ENCODE measurements at places on chromosomes 1 and 21.

DNA sequence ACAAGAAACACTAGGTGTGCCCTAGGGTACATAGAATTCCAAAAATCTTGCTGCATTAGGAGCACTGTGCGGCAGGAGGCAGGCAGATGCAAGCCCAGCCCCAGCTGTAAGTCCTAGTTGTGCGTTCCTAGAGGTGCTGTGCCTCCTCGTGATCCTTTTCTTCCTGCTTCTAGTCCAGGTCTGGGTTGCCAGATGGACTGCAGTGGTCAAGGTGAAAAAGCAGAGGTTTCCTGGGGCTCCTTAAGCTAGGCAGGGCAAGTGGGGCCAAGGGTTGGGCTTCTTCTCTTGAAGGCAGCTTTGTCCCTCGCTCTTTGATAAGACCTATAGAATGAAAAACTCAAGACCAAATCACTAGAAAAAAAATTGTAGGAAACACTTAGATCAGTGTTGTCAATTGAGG, 21.6 kb upstream of the SLC45A3 start:
- no peak for DNase-seq

- DNase-seq, result no peak
Observed at GRCh38 chr1:118987468-118988185, 516 bp downstream of the TBX15 start.

GRCh38 chr1:229567109-229567868, 8.8 kb upstream of the ABCB10 start:
- no peak for DNase-seq

DNA sequence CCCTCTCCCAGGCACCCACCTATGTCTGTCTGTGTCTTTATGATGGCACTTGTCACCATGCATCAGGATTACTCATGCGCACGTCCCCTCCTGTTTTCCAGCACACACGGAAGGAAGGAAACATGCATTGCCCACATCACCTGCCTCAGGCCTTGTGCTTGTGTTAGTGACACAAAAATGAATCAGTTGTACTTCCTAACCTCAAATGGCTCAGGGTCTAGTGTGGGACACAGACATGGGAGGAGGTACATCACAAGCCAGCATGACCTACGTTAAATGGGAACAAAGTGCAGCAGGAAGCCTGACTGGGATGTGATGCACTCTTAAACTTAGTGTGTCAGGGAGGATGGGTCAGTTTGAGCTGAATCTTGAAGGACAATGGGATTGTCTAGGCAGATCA, 126.7 kb downstream of the TRABD2B start:
- DNase-seq, result no peak

GRCh38 chr1:17874710-17875109, 119.6 kb downstream of the ACTL8 start:
- DNase-seq, result peak; percentile 98

GRCh38 chr1:227437495-227438008, 119.3 kb upstream of the CDC42BPA start:
- DNase-seq, result peak; percentile 71

- no peak for DNase-seq
Observed at GRCh38 chr1:215607412-215607811, 40.3 kb downstream of the KCTD3 start.

GRCh38 chr1:55718758-55719671, 503.9 kb upstream of the USP24 start:
- DNase-seq, result peak; percentile 100

DNA sequence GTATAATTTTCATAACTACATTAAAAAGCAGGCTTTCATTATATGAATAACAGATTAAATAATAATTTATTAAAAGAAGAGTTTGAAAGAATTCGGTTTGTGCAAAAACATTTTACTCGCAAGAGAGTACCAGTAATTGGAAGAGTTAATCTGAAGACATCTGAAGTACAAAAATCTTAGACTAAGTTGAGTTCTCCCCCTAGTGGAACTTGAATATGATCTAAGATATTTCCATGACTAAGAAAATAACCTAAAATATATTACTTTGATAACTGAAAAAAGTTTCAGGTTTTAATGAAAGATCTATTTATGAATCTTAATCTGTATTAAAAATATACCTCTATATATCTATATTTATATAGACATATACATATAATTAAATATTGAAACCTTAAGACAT, 112.5 kb upstream of the GFI1 start:
- DNase-seq, result peak; percentile 23

DNA sequence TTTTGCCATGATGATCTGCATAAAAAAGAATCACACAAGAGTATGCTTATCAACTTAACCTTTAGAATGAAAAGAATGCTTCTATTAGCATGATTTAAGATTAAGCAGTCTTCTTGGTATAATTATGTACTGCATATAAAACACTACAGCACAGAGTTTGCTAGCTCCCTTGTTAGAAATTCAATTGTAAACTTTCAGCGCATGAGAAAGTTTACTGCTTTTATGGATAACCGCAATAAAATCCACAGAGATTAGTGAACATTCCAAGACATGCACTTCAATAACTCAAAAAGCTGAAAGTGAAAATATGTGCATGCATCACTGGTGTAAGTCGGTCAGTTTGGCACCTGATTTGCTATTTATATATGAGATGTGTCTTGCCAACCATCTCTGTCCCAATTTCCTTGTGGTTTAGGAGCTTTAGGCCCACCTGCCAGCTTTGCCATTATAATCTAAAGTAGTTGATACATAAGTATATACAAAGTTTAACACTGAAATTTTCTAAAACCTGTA, 16.9 kb downstream of the CCT8 start:
- DNase-seq, result no peak

GRCh38 chr1:33763406-33763805, 100.5 kb upstream of the HMGB4 start:
- DNase-seq, result peak; percentile 54

GRCh38 chr1:82549841-82550240, 749.1 kb downstream of the ADGRL2 start:
- DNase-seq, result no peak

DNA sequence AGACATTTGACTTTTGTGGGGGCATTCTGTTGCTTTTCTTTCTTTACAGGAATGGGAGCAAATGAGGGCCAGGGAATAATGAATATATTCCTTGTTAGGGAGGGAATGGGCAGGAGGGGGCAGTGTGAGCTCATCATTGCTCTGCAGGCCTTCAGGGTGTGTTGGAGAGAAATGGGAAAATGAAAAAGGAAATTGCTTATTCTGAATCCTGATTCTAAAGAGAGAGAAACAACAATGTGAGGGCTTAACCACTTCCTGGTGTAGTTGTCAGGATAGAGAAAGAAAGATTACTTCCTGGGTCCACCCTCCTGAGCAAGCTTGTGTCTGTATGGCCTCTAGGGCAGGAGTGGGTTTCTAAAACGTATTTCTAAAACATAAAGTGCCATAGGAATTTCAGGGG, 28.3 kb downstream of the VANGL2 start:
- DNase-seq, result peak; percentile 63

GRCh38 chr1:112872551-112872962, 83.4 kb downstream of the SLC16A1 start:
- no peak for DNase-seq

DNA sequence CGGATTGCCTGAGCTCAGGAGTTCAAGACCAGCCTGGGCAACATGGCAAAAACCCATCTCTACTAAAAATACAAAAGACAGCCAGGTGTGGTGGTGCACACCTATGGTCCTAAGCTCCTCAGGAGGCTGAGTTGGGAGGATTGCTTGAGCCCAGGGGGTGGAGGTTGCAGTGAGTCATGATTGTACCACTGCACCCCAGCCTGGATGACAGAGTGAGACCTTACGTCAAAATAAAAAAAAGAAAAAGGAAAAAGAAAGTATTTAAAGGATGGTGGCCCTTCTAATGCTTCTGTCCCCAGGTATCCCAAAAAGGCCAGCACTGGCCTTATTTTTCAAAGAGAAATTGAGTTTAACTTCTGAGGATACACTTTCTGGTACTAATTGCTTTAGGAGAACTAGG, 1.7 kb downstream of the IKBKE start:
- DNase-seq, result no peak

- no peak for DNase-seq
Observed at GRCh38 chr1:225451840-225452515, 24.1 kb upstream of the LBR start.

DNA sequence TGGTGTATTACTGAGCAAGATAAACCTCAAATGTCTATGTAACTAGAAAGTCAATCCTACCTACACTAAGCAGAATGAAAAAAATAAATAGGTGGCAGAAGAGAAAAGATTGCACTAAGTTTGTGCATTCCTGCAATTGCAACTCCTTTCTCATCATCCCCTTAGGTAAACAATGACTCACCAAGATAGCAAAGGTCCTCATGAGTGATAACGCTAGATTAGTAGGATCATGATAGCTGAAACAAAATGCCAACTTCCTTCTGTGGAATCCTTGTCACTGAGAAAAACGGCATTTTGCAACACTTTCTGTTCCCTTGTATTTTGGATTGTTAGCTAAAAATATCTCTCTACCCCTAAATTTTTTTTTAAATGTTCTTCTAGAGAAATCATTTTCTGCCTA, 20.0 kb upstream of the FCER1A start:
- no peak for DNase-seq

DNA sequence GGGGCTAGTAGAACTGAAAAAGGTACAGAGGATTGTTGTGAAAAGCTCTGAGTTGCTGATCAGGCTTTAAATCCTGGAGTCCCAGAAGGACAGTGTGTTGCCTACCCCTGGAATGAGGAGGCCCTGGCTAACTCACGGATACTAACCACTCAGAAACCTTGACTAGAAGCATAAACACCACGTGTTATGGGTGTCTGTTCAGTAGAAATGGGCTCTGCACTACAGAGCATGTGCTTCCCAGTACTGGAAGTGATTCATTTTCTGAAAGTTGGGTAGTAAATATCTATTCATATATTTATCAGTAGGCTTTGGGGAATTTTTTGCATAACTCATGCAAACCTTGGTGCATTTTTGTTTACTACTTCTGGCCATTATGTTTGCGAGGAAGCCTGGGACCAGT, 15.1 kb upstream of the CLCA1 start:
- DNase-seq, result no peak

DNA sequence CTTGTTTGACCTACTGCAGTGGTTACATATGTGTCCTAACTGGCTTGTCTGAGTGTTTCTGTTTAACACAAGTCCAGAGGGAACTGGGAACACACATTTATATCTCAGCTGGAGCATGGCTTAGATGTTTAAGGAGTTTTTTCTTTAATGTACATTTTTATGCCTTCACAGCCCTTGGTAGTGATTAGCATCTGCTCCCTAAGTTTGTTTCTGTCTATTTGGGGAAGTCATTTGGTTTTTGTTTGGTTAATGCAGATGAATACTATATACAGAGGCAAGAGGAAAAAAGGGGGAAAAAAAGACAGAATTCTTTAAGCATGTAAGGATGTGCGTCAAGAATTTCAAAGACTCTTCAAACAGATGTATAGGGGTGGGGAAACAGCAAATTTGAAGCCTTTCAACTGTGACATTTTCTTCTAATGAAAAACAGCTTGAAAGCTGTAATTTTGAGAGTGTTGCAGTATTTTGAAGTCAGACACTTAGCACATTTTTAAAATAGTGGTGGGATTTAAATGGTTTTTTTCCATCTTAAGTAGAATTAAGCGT, 15.4 kb downstream of the MACO1 start:
- DNase-seq, result no peak

- DNase-seq, result no peak
Observed at GRCh38 chr1:202086579-202087350, 36.0 kb upstream of the GPR37L1 start.

DNA sequence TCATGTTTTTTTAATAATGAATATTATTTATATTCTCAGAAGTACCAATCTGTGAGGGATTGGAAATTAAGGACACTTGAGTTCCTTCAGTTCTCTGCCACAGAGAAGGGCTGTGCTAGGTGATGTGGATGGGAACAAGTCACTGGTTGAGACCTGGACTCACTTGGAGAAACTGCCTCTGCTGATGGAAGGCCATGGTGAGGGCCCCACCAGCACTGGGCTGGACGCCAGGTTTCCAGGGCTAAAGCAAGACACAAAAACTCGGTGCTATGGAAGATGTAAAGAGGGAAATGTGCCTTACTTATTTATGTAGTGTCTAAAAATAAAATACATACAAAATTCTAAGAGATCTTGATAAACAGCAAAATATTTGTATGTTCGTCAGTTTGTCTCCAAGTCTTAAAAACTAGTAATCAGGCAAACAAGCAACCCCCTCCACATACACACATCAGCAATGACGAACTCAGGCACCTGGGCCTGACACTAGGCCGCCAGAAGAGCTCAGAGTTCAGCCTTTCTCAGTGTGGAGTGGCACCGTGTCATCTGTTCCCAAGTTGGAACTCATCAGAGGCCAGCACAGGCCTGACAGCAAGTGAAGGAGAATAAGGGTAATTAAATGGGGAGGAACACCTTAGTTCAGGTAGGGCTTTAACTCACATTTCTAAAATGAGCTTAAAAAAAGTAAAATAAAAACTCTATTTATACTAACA, 19.6 kb downstream of the SIPA1L2 start:
- DNase-seq, result no peak

DNA sequence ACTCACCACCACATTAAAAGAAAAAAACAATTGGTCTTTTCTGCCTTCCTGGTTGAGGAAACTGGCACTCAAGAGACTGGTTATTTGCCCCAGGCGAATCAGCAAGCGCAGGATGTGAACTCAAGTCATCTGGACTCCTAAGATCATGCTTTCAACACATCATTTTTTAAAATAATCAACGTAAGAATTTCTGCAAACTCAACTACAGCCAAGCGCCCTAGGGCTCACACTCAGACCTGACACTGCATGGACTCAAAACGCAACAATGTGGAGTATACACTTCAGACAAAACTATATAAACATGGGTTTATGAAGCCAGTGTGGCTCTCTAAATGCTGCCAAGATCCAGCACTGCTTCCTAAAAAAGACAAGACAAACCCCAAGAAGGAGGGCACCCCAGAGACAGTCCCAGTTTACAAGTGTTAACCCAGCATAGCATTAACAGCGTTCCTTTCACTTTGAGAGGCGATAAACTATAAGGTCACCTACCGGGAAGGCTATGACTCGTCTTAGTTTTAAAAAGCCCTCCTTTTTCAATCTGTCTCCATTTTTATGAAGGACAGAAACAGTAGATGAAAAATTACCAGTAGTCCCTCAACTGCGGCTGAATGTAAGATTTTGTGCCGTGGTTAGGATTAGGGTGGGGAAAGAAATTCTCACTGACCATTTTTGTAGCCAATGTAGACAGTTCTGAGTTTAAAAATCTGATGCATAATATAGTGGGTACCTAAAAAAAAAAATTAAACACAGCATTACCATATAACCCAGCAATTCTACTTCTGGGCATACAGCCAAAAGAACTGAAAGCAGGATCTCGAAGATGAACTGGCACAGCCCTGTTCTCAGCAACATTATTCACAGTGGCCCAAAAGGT, 54.8 kb downstream of the SIPA1L2 start:
- peak; percentile 45 for DNase-seq

DNA sequence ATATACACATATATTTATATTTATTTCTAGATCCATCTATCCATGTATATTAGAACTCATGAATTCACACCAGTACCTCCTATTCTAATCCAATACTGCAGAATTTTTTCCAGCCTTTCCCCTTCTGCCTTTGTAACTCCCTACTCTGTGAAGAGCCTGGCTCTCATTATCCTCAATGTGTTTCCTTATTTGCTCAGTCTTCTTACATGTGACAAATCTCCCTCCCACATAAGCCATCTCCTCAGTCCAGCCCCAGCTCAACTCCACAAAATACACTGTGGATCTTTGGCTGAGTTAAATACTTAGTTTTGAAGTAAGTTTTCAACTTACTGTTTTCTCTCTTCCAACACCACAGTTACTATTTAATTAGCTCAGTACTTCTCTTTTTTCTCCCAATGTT, 45.7 kb downstream of the ATP5PO start:
- DNase-seq, result no peak
